ENCODE measurements at places on chromosomes 16 and 17. TPM values are rescaled to one million over a fixed set of nuclear protein-coding genes. Genes with fewer than 3 reads are reported as not detected.

The ST6GALNAC1 gene
- not detected for total RNA-seq

The TBC1D3K gene
- total RNA-seq = not detected

The HS3ST3A1 gene
- total RNA-seq = 47.7 TPM

The C17orf107 gene
- total RNA-seq = 8.2 TPM

The MT1G gene
- total RNA-seq = not detected

The FKBP10 gene
- total RNA-seq = 239 TPM
